ENCODE measurements at places on chromosomes 12 and 14.

DNA sequence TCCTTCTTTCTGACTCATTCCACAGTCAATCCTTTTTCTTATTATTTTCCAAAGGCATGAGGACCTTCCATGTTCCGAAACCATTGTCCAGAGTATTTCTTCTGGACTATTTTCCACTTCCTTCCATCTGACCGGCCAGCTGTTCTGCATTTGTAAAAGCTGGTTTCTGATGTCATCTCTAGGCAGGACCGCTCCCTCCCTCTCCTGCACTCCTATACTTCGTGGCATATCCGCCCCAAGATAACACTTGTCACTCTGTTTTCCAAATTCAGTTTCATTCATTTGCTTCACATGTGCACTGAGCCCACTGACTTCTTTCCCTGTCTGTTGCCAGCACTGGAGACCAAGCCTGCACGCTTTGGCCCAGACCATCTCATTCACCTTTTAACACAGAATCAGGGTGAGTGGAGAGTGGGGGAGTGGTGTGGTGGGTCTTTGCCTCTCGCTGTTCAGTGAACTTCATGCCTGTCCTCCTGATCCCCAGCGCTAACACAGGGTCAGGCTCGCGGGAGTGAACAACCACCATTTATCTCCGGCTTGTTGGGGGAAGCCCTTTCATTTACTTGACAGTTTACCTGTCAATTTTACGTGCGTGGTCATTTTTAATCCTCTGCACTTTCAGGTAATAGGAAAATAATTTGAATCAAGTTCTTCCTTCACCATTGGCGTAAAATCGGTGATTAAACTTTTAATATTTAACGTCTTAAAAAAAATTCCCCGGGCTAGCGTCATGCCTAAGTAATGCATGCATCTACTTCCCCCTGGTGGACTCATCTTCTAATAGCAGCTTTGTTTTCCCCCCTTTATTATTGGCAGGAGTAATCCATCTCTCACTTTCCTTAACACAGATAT lies 52.5 kb downstream of the C12orf75 start:
- H3K27ac ChIP-seq = no peak overlapping the region
- peak overlapping the region; percentile 19 for H3K4me3 ChIP-seq
- peaks cover 9% of the 10 kb centered on the region for H3K4me1 ChIP-seq
- DNase-seq = no peak
- H3K36me3 ChIP-seq = no peaks in the 10 kb centered on the region
- no peaks in the 10 kb centered on the region for H3K27me3 ChIP-seq

- no peaks in the 10 kb centered on the region for H3K36me3 ChIP-seq
- peaks cover 4% of the 10 kb centered on the region for H3K4me1 ChIP-seq
- DNase-seq = peak; percentile 76
- no peak overlapping the region for H3K4me3 ChIP-seq
- H3K27ac ChIP-seq = peak overlapping the region; percentile 65
These were observed 6.8 kb downstream of the TSPAN9 start for GRCh38 chr12:3083921-3084347.

- peaks cover 11% of the 10 kb centered on the region for H3K36me3 ChIP-seq
- no peak overlapping the region for H3K4me3 ChIP-seq
- no peaks in the 10 kb centered on the region for H3K27me3 ChIP-seq
- H3K27ac ChIP-seq = no peak overlapping the region
- H3K4me1 ChIP-seq = no peaks in the 10 kb centered on the region
These were observed 31.7 kb upstream of the CERS5 start for GRCh38 chr12:50198829-50199228.

GRCh38 chr12:25725470-25725869 lies 172.4 kb upstream of the LMNTD1 start:
- H3K4me1 ChIP-seq = no peaks in the 10 kb centered on the region
- H3K27me3 ChIP-seq = no peaks in the 10 kb centered on the region
- H3K36me3 ChIP-seq = no peaks in the 10 kb centered on the region
- H3K4me3 ChIP-seq = no peak overlapping the region
- H3K27ac ChIP-seq = no peak overlapping the region

Measured in spleen (tissue), 13 donors.